ENCODE measurements at places on chromosomes 7 and 10.
A peak's percentile ranks its signal among the peaks of the same experiment; 100 is the strongest.

DNA sequence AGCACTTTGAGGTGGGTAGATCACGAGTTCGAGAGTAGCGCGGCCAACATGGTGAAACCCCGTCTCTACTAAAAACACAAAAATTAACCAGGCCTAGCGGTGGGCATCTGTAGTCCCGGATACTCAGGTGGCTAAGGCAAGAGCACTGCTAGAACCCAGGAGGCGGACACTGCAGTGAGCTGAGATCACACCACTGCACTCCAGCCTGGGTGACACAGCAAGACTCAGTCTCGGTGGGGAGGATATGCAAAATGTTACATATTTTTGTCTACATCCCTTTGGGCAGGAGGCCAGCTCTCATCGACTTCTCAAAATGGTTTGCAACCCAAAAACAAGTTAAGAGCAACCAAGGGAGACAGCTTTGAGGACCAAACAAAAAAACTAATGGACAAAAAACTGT lies 8.2 kb downstream of the ATE1 start:
- DNase-seq, result no peak

DNA sequence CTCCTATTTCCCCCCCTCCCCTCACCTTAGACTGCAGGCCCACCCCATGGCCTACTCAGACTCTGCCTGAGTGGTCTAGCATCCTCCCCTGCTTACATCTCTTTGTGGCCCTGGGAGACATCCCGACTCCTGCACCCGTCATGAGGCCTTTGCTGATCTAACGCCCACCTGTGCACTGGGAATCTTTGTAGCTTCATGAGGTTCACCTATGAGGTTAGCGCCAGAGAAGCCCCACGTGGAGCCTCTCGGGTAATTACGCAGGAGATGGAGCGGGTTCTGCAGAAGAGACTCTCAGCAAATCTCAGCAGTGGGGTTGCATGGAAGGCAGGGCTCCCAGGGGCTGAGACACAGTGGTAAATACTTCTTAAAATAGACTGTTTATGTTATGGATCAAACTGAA lies 43.5 kb upstream of the HSPA12A start:
- DNase-seq, result no peak

DNA sequence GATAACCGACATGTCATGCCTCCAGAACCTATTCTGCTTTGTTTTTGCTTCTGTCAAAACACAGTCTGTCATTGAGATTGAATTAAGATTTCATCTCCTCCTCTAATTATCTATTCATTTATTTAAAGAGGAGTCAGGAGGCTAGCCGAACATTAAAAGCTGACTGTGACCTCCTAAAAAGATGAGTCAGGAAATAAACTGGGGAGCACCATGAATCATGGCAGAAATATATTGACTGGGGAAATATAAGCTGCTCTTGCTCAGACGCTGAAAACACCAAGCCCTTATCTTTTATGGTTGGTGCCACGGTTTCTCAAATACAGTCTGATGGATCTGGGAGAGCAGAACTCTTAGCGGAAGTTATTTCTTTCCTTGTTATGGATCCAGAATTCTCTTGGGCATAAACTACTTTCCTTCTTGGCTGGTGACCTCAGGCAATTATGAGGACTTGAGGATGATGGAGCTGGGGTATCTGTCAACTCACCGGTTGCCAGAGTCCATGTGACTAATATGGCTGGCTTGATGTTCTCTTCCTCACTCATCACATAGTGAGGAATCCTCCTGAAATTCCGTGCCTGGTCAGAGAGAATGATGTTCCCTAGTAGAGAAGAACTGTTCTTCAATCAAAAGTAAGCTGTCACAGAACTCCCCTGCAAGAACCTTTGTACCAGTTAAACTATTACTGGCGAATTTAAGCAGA lies 307.6 kb upstream of the PHYHIPL start:
- DNase-seq, result no peak

DNA sequence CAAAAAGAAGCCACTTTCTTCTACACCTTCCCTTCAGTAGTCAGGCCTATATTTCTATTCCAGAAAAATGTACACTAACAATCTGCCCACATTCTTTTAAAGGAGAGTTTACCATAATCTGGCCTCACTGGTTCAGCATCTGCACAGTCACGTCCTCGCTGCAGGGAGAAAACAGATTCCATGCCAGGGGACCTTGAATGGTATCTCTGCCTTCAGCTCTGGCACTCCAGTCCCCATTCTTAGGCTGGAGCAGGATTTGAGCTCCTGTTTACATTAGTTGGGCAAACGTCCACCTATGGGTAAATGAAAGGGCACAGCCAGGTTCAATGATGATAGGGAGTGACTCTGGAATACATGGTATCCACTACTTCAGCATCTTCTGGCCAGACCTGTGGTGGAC lies 371.0 kb upstream of the MTPN start:
- DNase-seq, result no peak

GRCh38 chr10:91347529-91347928 lies 62.6 kb upstream of the HECTD2 start:
- no peak for DNase-seq

DNA sequence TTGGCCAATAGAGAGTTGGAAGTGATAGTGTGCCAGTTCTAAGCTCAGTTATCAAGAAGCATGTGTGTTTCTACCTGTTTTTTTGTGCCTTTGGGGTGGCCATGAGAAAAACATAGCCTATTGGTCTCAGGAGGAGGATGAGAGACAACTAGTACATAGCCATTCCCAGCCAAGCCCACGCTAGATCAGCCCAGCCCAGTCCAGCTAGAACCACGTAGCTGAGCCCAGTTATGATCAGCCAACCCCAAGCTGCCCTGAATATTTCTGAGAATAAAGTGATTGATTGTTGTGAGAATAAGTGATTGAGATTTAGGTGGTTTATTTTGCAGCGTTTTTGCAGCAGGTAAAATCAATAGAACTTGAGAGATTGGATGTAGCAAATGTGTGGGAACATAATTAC lies 15.9 kb downstream of the SORCS3 start:
- no peak for DNase-seq

- no peak for DNase-seq
Measured at GRCh38 chr7:135924302-135924701, 52.9 kb downstream of the MTPN start.

DNA sequence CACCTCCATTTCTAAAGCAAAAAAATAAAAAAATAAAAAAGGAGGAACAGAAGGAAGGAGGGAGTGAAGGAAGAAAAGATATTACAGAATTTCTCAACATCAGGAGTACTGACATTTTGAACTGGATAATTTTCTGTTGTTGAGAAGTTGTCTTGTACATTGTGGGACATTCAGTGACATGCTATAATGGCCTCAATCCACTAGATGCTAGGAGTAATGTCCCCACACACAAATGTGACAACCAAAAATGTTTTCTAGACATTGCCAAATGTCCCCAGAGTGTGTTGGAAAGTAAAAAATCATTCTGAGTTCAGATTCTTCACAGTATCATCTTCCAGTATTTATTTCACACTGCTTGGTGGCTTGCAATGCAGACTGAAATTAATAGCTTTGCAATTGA lies 6.5 kb downstream of the ZNF438 start:
- DNase-seq, result no peak

DNA sequence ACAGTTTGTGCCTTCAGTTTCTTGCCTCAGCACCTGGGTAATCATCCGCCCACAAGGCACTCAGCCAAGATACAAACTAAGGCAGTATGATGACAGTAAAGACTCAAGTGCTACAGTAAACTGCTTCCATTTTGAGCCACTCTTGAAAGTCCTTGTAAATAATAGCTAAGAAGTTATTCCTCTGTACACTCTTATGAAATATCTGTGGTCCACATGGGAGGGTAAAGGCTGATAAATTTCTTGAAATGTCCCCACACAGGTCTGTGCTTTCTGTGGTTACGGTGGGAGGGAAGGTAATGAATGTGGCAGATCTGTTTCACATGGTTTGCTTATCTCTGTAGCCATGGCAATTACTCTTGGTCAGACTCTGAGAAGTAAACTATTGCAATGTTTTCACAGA lies 551.0 kb upstream of the ZWINT start:
- no peak for DNase-seq

- no peak for DNase-seq
Measured at GRCh38 chr10:69445041-69445440, 6.2 kb upstream of the TSPAN15 start.

DNA sequence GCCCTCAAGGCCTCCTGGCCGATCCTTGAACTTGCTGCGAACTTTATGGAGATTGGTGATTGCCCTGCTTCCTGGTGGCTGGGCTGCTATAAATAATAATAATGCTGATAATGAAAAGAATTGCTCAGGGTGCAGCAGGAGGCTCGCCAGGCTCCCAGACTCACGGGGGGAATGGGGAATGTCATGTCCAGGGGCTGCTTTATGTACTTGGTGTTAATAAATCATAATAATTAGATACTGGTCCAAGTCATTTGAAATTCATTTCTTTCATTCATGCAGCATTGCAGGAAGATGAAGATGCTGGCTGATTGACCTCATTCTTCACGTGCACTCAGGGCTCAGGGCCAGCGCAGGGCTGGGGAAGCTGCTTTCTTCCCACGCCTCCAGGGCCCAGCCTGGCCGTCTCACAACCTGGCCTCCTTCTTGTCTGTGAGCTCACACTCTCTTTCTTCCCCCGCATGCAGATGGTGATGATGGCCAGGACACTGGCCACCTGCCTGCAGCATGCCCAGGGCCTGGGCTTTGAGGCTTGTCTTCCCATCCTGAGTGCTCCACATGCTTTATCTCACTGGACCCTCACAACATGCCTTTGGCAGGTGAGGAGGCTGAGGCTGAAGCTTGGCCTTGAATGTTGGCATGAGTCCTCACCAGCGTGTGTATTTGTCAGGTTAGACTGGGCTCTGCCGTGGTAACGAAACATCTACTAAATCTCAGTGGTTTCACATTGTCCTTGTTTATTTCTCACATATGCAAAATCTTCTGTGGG lies 138.4 kb upstream of the TNS3 start:
- no peak for DNase-seq

- DNase-seq, result no peak
Measured at GRCh38 chr7:96658022-96658412, 51.6 kb downstream of the SEM1 start.

GRCh38 chr7:91127325-91127724 lies 136.9 kb upstream of the FZD1 start:
- no peak for DNase-seq

DNA sequence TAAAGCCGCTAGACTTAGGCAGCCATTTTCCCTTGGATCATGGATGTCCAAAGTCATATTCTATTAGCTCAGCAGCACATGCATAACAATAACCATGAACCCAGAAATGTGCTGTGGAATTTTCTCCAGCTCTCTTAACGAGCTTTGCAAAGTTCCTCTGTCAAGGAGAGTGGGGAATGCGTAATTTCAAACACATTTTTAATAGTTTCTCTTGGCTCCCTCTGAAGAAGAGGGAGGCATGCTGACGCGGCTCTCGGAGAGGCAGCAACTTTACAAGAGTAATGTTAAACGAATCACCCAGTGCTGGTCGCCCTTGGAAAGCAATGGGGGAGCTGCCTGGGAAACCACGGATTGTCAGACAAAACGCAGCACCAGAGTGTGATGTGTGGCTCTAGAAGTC lies 114.8 kb downstream of the RAB18 start:
- no peak for DNase-seq

- DNase-seq, result peak; percentile 41
Measured at GRCh38 chr7:116511552-116512519, 12.3 kb downstream of the CAV2 start.

DNA sequence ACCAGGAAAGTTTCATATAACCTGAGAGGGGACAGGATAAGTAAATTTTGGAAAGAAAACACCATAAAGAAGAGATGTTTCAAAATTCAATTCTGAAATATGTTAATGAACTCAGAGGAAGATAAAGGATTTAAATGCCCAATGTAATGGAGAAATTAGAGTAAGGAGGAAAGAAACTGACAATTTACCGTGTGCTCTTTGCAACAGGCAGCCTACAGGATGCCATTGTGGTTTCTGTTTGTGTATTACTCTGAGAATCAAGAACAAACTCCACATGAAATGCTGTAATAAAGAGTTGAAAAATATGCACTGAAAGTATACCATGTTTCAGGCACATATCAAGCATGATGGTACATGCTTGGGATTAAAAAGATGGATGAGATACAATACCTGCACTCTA lies 44.8 kb upstream of the GLCCI1 start:
- no peak for DNase-seq

DNA sequence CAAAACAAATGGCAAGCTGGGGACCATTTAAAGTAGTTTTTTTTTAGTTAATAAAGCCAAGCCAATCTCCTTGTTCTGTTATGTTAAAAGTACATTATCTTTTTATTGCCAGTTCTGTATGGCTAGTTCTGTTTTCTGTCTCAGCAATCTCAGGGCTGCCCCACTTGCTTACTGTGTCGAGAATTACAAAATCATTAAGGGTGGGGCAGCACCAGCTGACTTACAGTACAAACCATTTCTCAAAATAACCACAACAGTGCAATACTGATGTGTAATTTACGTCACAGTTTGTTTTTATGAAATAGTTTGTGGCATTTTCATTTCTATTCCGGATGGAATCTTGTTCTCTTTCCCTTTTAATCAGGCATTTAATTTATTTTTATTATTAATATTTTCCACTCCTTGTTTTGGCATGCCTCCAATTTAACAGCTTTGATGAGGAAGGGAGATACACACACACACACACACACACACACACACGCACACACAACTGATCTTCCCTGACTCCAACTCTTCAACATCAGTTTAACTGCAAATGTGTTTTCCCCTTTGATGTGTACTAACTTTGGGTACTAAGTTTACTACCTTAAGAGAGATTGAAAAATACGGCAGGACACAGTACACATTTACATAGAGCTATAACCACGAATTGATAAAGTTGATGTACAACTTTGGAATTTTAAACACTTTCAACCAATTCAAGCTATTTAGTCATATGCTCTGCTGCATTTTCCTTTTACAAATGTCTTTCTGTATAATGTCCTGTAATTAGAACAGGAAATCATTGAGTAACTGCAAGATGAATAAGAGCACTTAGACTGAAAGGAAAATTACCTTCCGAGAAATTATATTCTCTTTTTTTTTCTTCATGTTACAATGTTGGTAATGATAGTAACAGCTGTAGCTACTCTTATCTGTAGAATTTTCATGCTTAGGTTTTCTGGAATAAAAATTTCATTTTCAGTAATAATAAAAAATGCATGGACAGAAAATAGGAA lies 91.5 kb downstream of the ARID5B start:
- no peak for DNase-seq
